ENCODE measurements at places on chromosomes 11 and 22. TPM values are rescaled to one million over a fixed set of nuclear protein-coding genes. Genes with fewer than 3 reads are reported as not detected.

Gene HPX
- 0.71 TPM for total RNA-seq

Gene FAM111B
- total RNA-seq, result 6.1 TPM

Gene MMP27
- total RNA-seq, result not detected

Gene TRIM48
- not detected for total RNA-seq

Gene BRMS1
- total RNA-seq, result 89.2 TPM

Gene TPCN2
- total RNA-seq, result 12.9 TPM

Gene GPR83
- 0.09 TPM for total RNA-seq

Gene SULT4A1
- total RNA-seq, result not detected

Gene TRMT112
- total RNA-seq, result 391 TPM

Gene PLAAT3
- total RNA-seq, result 69.8 TPM

Gene SAA4
- not detected for total RNA-seq

Gene DBX1
- not detected for total RNA-seq

Gene PKDREJ
- total RNA-seq, result not detected

Gene SYNGR1
- total RNA-seq, result 10.5 TPM

Gene FAM83F
- total RNA-seq, result not detected

Gene GNAZ
- 2.6 TPM for total RNA-seq

Gene SMTNL1
- not detected for total RNA-seq

Gene ACRV1
- 0.12 TPM for total RNA-seq

Gene OR5W2
- not detected for total RNA-seq

Gene EFCAB6
- 0.42 TPM for total RNA-seq

Gene GRM5
- not detected for total RNA-seq

Gene PPM1F
- 16.5 TPM for total RNA-seq

Gene CLMP
- 25.5 TPM for total RNA-seq

Gene RAB38
- total RNA-seq, result 0.94 TPM

Gene LRRN4CL
- total RNA-seq, result 0.08 TPM

Gene LAYN
- total RNA-seq, result 3.5 TPM

Gene PLCB3
- total RNA-seq, result 20.1 TPM

Gene ARL14EP
- 14.7 TPM for total RNA-seq

Gene DLG2
- total RNA-seq, result 0.23 TPM

Gene SCGB1A1
- total RNA-seq, result 0.37 TPM

Gene LGR4
- 36.4 TPM for total RNA-seq

Gene DSCAML1
- 0.64 TPM for total RNA-seq

Gene FGF3
- not detected for total RNA-seq

Gene RELT
- total RNA-seq, result 6.9 TPM

Gene C1QTNF6
- total RNA-seq, result 8.3 TPM

Gene DNAJB7
- not detected for total RNA-seq

Gene GAL3ST1
- total RNA-seq, result 10.9 TPM

Gene ETS1
- total RNA-seq, result 25.6 TPM

Gene PTPN5
- total RNA-seq, result 0.06 TPM

Gene C11orf86
- total RNA-seq, result 73.3 TPM

Gene OR51V1
- total RNA-seq, result not detected

Gene RASGRP2
- total RNA-seq, result 2.0 TPM

Gene ST14
- total RNA-seq, result 0.04 TPM

Data from A549 treated with AZD2906 at 1 μM for 4 hours (cell line).